Astrocyte of the spinal cord (primary cell): ENCODE measurements at places on chromosomes 5 and 9.

DNA sequence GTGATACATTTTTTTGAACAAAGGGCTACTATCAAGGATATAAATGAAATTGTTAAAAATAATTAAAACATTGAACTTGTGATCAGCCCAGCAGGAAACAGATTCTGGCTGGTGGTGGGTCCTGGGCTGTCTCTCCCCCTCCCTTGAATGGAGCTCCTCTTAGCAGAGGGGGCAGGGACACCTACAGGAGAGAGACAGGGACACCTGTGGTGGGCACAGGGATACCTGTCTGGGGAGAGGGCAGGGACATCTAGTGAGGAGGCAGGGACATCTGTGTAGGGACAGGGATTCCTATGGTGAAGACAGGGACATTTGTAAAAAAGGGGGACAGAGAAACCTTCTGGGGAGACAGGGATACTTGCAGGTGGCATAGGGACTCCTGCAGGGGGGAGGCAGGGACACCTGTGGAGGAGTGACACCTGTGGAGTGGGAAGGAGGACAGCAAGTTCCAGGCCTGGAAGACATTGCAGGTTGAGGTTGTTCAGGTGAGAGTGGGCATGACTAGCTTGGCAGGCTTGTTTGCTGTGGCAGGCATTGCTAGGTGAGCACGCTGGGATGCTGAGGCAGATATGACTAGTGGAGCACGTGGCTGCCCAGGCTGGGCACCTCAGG is 264.2 kb downstream of the IRX2 start:
- DNase-seq, result no peak

DNA sequence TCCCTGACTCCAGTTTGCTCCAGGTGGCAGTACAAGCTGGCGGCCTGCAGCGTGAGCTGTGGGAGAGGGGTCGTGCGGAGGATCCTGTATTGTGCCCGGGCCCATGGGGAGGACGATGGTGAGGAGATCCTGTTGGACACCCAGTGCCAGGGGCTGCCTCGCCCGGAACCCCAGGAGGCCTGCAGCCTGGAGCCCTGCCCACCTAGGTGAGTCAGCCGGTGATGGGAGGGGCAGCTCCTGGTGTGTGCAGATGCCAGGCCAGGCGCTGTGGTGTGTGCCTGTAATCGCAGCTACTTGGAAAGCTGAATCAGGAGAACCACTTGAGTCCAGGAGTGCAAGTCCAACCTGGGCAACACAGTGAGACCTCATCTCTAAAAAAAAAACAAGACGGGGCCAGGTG is 10.0 kb upstream of the CACFD1 start:
- no peak for DNase-seq

GRCh38 chr5:175478008-175478383 is 364 bp upstream of the SFXN1 start:
- DNase-seq, result no peak

- no peak for DNase-seq
Observed at GRCh38 chr5:137706841-137707240, 29.0 kb downstream of the KLHL3 start.

DNA sequence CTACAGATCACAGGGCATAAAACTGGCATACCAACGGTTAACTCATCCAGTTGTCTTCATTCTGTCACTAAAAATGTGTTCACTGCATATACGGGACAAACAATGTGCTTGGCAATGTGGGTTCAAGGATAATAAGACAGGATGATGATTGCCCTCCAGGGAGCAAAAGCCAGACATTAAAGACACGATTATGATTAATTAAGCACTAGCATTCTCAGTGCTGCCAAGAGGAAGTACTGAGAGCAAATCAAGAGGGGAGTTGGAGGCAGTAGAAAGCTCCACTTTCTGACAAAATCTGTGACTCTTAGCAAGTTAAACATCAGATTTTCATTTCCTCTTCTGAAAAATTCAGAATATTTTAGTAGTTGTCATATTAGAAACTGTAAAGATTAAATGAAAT is 9.0 kb upstream of the IFNA8 start:
- no peak for DNase-seq

- no peak for DNase-seq
Observed at GRCh38 chr5:71891406-71891805, 172.3 kb downstream of the CARTPT start.

DNA sequence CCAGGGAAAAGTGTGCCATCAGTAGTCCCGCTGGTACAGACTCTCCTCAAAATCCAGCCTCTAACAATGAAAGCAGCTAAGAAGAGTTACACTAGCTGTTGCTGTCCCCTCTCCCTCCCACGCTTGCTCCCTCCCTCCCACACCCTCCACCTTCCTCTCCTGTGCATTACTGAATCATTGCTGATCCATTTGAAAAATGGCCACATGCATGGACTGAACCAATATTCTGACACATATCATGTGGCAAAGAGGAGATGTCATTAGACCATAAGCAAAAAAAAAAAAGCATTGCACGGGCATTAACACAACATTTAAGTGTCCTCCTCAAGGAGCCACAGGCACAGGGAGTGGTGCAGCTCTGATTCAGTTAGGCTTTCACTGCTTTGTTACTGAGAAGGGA is 37.9 kb downstream of the LHFPL2 start:
- peak; percentile 64 for DNase-seq
